ENCODE measurements at places on chromosomes 3 and 15.
A peak's percentile ranks its signal among the peaks of the same experiment; 100 is the strongest.

DNA sequence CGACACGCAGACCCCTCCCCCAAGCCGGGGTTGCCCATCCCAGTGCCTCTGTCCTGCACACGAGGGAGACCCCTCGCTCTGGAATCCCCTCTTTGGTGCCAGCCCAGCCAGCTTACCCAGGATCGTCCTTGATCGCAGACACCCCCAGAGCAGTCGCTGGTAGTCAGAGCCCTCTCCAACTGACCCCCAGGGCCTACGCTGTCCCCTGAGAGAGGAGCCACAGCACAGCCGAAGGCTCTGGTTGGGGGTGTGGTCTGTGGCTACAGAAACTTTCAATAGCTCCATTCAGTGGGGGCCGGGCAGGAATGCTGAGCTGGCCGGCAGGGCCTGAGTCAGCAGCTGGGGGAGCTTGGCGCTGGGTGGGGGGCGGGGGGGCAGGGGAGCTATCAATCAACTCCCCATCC is at the start of gene LCTL:
LCTL (minus strand) TSS at position 258 of the 404 bp plus-strand sequence. CDS start 633 bp downstream, outside the sequence.
- DNase-seq, result peak; percentile 90

DNA sequence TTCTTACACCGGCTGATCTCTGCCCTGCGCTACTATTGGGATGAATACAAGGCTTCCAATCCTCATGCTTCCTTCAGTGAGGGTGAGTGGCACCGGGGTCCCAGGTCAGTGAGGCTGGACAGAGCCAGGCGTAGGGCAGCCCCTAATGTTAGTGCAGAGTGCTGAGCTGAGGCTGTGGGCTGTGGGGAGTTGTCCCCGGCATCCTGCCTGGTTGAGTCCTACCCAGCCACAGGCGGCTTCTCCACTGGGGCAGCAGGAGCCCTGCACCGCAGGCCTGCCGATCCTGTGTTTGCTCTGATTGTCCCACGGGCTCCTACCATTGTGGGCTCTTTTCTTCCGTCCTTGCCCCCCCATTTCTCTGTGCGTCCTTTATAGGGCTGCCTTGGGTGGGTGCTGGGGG is 13.3 kb downstream of the RNF123 start:
- DNase-seq, result no peak

- no peak for DNase-seq
Measured at GRCh38 chr3:78906245-78906644, 861.6 kb downstream of the ROBO1 start.

DNA sequence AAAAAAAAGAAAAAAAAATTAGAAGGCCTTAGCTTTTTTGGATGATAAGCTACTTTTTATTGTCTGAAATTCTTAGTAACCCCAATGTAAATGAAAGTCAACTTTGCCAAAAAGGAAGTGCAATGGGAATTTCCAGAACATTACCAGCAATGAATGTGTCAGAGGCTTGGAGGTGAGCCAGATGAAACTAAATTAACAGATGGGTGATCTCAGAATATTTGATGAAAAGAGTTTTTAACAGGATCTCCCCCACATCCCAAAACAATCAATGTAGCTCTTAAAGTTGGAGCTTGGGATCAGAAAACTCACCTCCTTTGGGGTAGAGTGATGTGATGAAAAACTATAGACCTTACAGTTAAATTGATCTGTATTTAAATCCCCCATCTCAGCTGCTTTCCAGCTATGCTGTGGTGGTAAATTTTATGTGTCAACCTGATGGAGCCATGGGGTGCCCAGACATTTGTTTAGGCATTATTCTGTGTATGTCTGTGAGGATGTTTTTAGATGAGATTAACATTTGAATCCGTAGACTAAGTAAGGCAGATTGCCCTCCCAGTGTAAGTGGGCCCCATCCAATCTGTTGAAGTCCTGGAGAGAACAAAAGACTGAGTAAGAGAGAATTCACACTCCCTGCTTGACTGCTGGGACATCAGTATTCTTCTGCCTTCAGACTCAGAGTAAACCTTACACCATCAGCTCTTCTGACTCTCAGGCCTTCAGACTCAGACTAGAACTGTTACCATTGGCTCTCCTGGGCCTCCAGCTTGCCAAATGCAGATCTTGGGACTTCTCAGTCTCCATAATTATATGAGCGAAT is 84.3 kb upstream of the TNFSF10 start:
- DNase-seq, result peak; percentile 92

- DNase-seq, result no peak
Measured at GRCh38 chr15:79919749-79920511, 23.1 kb upstream of the MTHFS start.

DNA sequence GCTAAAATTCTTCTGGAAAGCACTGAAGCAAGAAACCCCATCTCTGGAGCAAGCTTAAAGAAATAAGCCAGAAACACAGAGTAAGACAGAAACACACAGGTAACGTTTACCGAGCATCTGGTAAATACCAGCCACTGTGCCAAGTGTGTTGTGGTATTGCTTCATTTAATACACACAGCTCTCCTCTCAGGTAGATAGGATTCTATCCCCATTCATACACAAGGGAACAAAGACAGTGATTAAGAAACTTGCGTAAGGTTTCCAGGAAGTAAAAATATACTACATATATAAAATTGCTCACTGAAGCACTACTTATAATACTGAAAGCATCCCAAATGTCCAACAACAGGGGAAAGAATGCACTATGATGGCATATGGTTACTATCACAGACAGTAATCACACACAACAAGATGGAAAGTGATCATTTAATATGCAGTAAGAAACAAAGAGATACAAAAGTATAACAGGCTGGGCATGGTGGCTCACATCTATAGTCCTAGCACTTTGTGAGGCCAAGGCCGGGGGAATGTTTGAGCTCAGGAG is 27.5 kb downstream of the TAMM41 start:
- no peak for DNase-seq

DNA sequence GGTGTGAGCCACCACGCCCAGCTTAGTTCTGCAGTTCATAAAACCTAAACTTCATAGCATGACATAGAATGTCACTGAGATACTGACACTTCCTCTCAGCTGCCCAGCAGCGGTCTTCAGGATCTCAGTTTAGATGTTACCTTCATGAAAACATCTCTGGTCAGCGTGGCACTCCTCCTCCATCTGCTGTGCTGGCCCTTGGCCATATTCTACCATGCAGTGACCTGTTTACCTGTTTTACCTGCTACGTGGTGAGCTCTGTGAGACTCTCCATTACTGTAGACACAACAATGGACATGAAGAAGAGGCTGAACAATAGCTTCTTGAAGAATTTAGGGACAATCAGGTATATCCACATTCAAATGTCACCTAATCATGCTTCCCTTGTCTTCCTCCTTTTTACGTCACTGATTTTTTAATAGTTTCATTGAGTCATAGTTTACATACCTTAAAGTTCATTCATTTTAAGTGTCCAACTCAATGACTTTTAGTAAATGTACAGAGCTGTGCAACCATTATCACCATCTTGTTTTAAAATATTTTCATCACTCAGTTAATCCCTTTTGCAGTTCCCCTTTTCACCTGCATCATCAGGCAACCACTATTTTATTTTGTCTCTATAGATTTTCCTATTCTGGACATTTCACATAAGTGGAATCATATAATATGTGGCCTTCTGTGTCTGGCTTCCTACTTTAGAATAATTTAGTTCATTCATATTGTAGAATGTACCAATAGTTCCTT is 32.2 kb upstream of the PTPN23 start:
- DNase-seq, result no peak

- DNase-seq, result no peak
Measured at GRCh38 chr3:31576521-31576920, 43.8 kb downstream of the STT3B start.

DNA sequence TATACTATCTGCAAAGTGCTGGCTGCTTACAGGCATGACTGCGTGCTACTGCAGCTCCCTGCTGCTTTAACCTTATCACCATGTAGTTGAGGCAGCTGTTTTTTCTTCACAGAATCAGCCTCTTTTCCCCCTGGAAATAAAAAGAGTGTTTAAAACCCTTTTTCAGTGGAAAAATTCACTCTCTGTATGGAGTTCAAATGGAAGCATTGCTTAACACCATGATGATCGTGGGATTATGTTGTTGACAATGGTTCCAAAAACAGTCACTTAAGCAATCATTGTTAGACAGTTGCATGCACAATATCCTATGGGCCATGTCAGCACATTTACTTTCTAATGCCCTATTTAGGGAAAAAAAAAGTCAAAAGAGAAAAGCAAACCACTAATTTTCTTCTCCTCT is 536.4 kb downstream of the UNC13C start:
- DNase-seq, result no peak

DNA sequence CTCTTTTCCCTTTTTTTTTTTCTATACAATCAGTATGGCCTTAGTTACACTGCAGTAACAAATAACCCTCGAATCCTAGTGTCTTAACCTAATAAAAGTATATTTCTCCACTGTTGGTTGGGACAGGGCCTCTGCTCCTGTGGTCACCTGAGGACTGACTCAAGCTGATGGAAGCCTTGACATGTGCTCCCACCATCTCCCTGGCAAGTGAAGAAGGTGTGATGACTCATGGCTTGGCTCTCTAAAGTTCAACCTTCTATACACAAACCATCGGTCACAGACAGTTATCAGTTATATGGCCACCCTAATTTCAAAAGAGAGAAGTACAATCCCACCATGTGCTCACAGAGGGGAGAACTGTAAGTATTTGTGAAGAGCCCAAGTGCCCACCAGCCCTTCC is 65.8 kb upstream of the CACNA2D3 start:
- no peak for DNase-seq

GRCh38 chr3:166527325-166527724 is 690.1 kb upstream of the BCHE start:
- DNase-seq, result peak; percentile 82

DNA sequence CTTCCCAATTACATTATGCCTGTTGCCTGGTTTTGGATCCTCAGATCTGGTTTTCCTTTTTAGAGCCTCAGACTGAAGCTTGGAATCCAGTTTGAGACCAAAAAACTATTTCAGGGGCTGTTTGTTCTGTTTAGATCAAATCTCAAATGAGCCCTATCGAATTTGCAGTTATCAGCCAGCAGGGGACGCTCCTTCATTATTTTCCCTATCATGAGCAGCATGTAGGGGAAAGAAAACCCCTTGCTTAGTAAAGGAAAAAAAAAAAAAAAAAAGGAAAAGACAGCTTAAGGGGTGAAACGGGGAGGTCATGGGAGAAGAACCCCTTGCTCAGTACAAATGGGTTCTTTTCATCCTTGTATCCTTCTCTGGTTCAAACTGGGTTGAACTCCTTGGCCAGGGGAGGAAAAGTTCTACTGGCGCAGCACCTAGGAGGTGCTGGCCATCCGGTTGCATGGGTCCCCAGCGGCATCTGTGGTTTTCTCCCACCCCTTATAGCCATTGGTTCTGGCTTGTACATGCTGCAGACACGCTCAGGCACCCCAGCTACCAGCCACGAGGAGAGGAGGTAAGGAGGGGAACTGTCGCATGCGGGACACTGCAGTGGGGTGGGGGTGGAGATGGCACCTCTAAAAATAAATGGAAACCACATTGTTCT is 1375.1 kb upstream of the ALCAM start:
- peak; percentile 31 for DNase-seq

- peak; percentile 52 for DNase-seq
Measured at GRCh38 chr15:71792521-71792920, 17.8 kb upstream of the NR2E3 start.

DNA sequence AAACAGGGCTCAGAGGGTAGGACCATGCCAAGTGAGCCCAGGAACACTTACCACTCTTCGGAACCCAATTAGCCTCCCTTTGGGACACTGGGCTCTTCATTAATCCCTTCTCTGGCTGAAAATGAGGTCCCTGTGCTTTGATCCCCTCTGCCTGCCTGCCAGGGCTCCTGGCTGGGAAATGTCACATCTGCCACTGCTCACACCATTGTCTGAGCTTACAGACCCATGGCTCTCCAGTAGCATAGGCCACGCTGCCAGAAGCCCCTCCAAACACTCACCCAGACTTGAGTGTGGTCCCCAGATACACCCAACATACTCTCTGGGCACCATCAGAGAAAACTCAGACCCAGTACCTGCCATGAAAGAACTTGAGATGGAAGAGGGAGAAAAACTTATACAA is 287.3 kb downstream of the XXYLT1 start:
- no peak for DNase-seq

DNA sequence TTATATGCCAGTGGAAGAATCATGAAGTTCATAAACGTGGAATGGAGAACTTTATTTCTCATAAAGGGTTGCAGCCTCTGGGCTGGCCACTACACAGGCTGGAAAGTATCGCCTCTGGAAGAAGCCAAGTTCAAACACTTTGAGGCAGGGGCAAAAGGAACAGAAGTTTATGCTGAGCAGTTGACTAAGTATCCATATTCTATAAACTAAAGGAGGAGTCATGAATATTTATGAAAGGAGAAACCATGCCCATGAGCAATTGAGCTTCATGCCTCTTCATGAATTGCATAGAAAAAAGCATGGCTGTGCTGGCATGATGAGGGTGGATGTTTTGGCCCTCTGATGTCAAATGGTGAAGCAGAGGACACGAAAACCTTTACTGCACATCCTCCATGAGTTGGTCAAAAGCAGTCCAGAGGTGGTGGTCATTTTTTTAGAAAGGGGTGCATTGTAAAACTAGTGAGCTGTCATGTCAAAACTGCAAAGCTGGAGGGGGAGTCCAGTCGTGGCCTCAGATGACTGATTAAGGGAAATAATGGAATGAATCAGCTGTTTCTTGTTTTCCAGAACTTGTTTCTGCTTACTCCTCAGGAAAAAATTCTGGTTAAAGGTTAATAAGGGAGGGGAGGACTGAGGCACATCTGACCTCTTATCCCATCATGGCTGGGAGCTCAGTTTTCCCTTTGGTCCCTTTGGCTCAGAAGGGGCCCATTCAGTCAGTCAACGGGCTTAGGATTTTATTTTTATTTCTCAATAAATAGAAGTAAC is 276.7 kb downstream of the CHL1 start:
- DNase-seq, result no peak

GRCh38 chr15:35444557-35445204 is 101.3 kb downstream of the DPH6 start:
- DNase-seq, result peak; percentile 62

DNA sequence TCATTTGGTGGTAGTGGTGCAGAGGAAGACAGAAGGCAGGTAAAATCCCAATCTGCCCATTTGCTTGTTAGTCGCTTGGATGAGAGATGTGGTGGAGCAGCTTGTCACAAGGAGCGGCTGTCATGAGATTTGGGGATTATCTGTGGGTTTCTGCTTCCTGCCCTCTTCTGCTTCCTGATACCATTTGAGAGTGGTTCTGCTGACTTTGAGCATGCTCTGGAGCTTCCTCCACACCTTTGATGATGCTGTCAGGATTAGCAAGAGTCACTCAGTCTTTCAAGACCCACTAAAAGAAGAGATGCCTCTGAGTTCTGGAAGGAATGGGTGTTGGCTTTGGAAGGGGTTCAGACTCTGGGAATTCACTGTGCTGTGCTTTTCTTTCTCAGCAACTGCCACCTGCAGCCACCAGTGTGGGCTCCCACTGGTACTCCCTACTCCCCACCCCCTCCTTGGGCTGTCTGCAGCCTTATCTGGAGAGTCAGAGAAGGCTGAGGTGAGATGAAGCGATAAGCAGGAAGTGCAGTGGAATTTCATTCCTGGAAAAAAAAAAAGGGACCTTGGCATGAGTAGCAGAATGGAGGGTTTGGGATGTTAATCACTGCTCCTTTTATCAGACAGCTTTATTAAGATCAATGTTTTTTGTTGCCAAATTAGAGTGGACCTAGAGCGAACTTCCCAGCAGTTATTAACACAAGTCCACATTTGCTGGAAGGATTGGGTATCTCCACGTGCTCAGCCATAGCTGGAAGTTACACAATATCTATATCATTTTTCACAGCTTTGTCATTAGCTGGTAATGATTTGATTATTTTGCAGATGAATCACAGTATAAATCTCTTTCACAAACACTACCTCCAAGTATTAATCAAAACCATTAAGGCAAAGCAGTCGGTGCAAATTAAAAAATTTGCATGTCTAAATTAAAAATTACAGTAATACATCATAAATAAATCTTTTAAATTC is 233.0 kb upstream of the SATB1 start:
- DNase-seq, result no peak

- DNase-seq, result no peak
Measured at GRCh38 chr15:90597577-90597976, 67.9 kb downstream of the CRTC3 start.

All from fibroblast of skin of right biceps (primary cell).